Stimulated activated CD4-positive, alpha-beta T cell treated with anti-CD3 and anti-CD28 coated beads, Interleukin-2, amount 100 ng/mL, for 24 hours (primary cell): ENCODE measurements at places on chromosomes 13 and 19.
A peak's percentile ranks its signal among the peaks of the same experiment; 100 is the strongest.

DNA sequence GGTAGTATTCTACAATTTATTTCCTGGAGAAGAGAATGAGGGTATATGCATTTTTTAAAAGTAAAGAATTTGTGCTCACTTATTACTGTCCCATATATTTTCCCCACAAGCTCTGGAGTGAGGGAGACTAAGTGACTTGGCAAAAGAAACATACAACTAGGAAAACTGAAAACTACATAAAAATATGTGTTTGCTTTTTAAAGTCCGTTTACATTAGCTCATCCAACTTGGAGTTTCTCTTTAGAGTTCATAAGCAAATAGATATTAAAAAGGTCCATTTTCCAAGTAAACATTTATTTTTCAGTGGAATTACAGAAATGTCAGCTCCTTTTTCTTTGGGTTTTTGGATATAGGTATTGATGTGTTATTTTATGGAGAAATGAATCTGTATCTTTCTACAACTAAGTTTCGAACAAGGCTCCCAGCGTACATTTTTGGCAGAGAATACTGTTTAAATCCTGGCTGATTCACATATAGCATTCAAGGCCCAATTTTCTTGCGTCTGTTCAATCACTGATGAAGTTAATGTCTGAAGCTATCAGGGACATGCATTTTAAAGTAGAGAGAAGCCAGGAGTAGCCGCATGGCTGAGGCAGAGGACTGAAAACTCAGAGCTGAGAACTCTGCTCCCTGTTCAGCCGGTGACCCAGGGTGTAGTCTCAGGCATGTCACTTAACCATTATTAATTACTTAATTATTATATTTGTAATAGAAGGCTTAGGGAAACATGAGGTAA is 729.4 kb downstream of the EFNB2 start:
- DNase-seq = no peak

- no peak for DNase-seq
These were observed 64.9 kb downstream of the TNFSF11 start for GRCh38 chr13:42638886-42639285.

- DNase-seq = no peak
These were observed 320.3 kb downstream of the SHISA2 start for GRCh38 chr13:25731536-25731935.

DNA sequence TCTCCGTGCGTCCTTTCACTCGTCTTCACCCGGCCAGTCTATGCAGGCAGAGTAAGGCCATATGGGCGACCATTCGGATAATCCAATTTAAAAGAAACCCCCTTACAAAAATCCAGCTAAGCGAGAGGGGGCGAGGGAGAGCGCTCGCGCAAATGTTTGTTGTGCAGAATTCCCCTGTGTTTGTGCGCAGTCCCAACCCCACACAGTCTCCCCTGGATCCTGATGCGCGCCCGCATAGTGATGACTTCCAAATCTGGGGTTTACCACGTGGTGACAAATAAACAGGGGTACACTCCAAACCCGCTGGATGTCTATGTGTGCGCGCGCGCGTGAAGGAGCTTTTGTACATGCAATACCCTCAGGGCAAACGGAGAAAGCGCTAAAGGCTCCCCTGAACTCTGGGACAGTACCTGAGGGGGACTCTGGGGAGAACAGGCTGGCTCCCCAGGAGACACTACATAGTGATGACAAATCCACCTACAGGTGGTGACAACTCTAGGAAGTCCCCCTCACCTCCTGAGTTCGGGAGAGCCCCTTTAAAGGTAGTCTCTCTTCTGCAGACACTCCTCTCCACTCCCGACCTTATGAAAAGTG is 8.5 kb downstream of the SOX21 start:
- peak; percentile 2 for DNase-seq

GRCh38 chr13:38002606-38003005 is 133.0 kb upstream of the TRPC4 start:
- no peak for DNase-seq

DNA sequence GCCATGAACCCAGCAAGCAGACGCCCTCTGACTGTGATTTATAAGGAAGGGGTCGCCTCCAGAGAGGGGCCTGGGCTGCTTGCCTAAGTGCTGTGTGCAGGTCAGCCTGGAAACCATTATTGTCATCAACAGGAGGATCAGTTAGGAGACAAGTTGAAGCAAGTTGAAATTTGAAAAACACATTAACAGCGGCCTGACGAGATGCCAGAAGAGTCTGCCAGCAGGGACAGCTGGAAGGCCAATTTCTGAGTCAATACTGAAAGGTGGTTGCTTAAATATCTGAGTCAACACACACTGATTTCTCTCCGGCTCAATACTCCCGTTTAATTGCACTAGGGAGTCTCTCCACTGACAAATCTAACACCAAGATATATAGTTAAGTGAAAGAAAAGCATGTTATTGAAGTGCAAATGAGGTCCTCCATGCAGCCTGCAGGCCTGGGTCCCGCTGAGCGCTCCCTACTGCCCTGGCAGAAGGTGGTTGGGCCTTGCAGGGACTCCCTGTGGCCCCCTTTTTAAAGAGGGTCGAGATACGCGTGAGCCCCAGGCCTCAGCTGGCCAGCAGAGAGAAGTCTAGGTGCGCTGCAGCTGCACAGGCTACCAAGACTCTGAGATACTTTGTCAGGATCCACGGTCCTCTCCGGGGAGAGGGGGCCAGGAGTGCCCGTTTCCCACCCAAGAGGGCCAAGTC is 91.1 kb downstream of the RNASEH2B start:
- no peak for DNase-seq

DNA sequence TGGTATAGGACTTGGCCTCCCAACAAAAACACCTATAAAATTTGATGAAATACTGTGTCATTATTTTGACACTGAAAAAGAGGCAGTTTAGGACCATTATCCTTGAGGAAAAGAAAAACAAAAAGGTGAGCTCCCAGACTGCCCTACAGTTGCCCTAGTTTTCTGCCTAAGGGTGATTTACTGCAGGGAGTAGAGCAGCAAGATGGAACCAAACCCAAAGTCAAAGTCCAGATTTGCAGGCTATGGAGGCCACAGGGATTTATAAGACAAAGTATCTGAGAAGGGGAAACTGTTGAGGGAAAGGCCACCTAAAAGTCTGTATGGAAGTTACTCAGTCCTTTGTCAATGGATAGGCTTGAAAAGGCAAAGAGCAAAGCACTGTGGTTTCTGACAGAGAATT is 112.4 kb upstream of the TRPC4 start:
- no peak for DNase-seq

DNA sequence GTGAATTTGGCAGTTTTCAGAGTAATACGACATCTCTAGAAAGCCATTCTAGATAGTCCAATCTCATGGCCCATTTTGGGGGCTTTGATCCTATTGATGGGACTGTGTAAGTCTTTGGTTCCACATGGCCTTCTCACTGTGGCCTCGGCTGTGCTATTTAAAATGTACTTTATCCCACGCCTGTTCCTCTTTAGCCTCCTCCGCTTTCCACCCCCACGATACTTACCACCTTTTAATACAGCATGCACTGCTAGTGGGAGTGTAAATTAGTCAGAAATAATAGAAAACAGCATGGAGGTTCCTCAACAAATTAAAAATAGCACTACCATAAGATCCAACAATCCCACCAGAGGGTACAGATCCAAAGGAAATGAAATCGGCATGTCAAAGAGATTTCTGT is 28.3 kb upstream of the CEBPG start:
- DNase-seq = no peak

DNA sequence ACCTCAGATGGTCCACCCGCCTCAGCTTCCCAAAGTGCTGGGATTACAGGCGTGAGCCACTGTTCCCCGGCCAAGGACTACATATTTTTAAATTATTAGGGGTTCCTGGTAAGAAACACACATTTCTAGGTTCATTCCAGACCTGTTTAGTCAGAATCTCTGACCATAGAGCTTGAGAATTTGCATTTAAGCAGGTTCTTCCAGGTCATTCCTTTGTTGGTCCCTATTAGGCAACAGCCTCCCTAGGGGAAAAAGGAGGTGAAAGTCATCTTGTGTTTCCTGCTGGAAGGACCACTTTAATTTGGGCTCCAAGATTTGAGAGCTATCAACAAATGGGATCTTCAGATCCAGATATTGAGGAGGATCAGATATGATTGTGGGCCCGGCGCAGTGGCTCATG is 16.3 kb downstream of the S1PR2 start:
- DNase-seq = no peak

- DNase-seq = no peak
These were observed 7.1 kb upstream of the POU4F1 start for GRCh38 chr13:78610381-78610883.

DNA sequence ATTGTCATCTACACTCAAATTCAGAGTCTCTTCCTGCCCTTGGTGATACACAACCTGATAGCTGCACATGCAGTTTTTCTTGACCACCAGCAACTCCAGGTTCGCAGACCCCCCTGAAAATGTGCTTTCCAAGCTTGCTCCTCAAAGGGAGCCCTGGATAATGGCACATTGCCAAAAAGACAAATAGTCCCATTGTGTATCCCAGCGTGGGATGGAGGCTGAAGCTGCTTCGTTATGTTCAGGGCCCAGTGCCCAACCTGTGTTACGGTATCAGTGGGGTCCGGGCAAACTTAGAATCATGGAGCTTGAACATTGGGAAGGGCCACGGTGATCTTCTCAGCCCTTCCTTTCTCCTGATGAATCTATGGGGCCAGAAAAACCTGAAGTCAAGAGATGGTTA is 173.0 kb downstream of the TEX29 start:
- DNase-seq = no peak

GRCh38 chr13:43071824-43072223 is 48.4 kb downstream of the DNAJC15 start:
- no peak for DNase-seq

DNA sequence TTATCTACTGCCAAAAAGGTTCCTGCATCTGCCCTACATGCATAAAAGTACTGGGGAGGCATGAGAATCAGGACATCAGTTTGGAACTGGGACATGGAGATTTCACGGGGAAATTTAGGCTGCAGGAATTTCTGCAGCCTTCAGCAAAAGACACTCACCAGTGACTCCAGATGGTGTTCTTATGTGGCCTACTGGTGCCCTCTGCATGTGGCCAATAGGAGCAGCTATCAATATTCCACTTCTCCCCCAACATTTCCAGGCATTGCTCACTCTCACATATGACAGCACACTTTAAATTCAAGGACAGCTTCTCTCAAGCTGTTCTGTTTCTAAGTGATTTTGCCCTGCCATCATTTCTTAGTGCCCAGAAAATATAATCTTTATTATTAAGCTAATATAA is 570.5 kb upstream of the ARGLU1 start:
- DNase-seq = no peak

DNA sequence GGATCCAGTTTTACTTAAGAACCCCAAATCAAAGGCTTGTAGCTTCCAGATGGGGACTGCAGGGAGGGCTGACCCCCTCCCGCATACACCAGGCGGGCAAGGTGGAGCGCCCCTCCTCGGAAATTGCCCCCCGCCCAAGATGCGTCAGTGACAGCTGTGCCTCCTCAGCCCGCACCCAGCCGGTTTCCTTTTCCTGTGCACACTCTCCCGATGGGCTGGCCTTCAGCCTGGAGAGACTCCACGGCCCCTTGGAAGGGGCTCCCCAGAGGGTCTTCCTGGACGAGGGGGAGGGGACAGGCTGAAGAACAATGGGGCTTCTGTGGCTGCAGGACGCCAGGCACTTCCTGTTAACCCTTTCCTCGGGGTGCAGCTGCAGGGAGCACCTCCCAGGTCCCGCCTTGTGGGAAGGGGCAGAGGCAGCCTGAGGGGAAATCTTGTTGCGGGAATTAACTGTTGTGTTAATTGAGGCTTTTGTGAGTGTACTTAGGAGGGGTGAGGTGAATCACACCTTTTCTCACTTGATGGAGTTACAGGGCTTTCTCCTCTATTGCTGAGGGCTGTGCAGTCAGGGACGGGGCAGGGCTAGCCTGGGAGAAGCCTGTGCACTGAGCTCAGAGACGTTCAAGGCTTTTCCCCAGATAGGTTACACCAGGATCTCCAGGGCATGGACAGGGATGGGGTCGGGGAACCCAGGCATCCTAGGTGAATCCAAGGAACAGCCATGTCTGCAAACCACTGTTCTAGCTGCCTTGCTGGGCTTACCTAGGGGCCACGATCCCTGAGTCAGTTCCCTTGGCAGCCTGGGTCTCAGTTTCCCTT is 14.3 kb downstream of the IER2 start:
- DNase-seq = peak; percentile 45

DNA sequence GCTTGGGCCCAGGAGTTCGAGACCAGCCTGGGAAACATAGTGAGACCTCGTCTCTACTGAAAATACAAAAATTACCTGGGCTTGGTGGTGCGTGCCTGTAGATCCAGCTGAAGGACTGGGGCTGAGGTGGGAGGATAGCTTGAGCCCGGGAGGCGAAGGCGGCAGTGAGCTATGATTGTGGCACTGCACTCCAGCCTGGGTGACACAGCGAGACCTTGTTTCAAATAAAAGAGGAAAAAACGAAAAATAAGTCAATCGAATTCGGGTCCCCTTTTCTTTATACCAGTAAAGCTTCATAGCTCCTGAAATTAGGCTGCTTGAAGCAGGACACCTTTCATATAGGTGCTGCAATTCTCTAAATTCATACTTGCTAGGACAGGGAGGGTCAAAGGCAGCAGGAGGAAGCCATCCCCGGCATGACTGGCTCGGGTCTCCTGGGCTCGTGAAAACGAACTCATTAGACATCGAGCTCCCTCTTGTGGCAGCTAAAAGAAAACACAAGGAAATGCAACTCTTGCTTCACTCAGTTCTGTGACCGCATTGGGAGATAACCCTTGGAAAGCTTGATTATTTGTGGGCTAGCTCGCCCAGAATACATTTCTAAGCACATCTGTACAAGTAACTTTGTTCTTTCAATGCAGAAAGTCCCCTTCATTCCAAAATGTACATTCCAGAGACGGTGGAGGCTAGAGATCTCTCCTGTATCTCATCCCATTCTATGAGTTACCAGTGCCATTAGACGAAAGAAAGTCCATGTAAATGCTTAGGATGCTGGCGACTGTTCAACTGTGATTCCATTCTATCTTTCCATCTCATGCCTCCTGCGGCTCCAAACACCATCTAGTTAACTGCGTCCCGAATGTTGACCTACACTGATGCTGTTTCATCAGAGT is 16.8 kb downstream of the FPR2 start:
- DNase-seq = peak; percentile 41

DNA sequence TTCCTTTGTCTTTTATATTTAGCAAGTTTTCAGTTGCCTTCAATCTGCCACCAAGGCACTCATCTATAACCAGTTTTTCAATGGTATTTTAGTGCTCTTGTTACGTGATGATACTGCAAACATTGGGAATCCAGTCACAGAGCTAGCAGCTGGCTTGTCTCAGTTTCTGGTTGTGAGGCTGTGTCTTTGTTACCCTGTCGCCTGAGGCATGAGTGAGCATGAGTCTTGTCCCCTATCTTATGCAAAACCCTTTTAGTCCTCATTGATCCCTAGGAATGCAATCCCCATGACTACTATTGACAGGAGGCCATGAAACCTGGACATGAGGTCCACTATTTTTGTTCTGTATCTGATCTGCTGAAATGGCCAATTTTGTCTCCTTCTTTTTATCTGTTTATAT is 391.0 kb downstream of the LMO7 start:
- no peak for DNase-seq

- DNase-seq = no peak
These were observed 8.1 kb downstream of the CEBPA start for GRCh38 chr19:33294058-33294798.

DNA sequence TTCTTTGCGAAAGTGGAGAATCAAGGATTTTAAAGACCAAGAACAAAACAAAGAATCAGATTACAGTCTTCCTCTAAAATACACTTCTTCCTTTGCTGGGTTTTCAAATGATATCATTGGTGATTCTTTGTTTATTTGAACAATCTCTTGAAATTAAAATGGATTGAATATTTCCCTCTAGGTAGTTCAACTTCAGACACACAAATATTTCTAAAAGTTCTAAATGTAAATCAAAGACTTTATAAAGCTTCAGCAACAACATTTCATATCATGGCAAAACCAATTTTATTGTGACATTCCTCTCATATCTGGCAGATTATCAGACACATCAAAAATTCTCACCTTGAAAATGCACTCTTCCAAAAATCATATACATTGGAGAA is 13.0 kb downstream of the ZIC2 start:
- DNase-seq = no peak
